ENCODE measurements at places on chromosomes 4 and X. TPM values are rescaled to one million over a fixed set of nuclear protein-coding genes. Genes with fewer than 3 reads are reported as not detected.
A peak's percentile ranks its signal among the peaks of the same experiment; 100 is the strongest.

- no peaks in the 10 kb centered on the region for H3K27me3 ChIP-seq
- H3K4me3 ChIP-seq = no peak overlapping the region
Measured at GRCh38 chrX:139495324-139495723, 35.2 kb upstream of the F9 start.

The GYPB gene
- total RNA-seq = not detected

DNA sequence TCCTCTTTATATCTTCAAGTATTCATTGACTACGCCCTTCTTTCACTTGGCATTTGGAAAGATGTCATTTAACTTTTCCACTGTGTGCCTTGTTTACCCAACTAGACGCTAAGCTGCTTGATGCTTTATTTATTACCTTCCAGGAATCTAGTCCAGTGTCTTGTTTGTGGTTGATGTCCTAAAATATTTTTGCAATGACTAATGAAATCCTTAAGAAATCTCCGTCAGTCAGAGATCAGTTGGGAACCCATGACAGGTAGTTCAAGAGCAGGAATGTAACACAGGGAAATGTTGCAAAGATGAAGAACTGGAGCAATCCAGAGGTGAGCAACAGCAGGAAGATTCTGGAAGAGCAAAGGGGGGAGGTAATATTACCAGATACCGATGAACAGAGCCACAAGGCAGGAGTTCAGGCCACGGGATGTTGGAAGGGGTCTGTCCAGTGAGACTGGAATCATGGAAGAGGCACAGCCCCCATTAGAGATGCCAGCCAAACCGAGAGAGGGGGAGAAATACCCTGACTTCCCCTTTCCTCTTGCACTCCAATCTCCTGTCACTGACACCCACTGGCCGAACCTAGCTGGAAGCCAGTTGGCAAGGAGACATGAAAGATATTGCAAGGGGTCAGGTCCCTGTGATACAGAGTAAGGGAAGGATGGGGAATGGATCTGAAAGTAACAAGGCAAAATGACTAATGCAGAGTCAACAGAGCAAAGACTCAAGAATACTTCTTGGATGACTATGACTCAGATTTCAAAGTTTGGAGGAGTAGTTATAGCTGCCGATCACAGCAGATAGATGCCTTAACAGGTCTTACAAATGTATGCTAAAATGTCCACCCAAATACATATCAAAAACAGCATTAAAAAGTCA, 62.7 kb upstream of the PHKA2 start:
- no peak overlapping the region for H3K4me3 ChIP-seq
- no peak overlapping the region for H3K27ac ChIP-seq
- H3K27me3 ChIP-seq = no peaks in the 10 kb centered on the region
- no peaks in the 10 kb centered on the region for H3K4me1 ChIP-seq
- H3K36me3 ChIP-seq = no peaks in the 10 kb centered on the region

DNA sequence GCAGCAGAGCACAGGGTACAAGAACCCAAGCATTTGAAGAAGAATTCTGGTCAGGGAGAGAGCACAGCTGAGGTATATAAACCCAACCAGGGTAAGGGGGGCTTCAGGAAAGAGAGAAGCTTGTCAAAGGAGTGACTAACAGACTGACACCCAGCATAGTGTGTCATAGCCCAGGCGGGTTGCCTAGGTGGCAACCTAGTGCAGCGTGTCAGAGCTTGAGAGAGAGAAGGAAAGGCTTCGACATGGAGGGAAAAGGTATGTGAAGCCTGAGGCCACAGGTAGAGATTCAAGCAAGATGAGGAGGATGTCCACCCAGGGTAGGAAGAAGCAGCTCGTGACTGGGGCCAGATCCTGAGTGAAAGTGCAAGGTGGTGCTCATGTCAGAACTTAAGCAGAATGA, 8.5 kb upstream of the ANTXR2 start:
- H3K27ac ChIP-seq = no peak overlapping the region
- no peaks in the 10 kb centered on the region for H3K4me1 ChIP-seq
- H3K4me3 ChIP-seq = no peak overlapping the region
- DNase-seq = no peak
- peaks cover 5% of the 10 kb centered on the region for H3K27me3 ChIP-seq

GRCh38 chr4:14046642-14047041, 419.1 kb upstream of the BOD1L1 start:
- no peak overlapping the region for H3K27ac ChIP-seq
- DNase-seq = no peak
- H3K27me3 ChIP-seq = no peaks in the 10 kb centered on the region
- H3K4me3 ChIP-seq = no peak overlapping the region

The ABLIM2 gene
- total RNA-seq = 2.6 TPM

The PRKG2 gene
- 3.6 TPM for total RNA-seq

- H3K4me1 ChIP-seq = no peaks in the 10 kb centered on the region
- H3K36me3 ChIP-seq = no peaks in the 10 kb centered on the region
- no peak overlapping the region for H3K4me3 ChIP-seq
- H3K27me3 ChIP-seq = no peaks in the 10 kb centered on the region
- no peak for DNase-seq
- no peak overlapping the region for H3K27ac ChIP-seq
Measured at GRCh38 chr4:130238121-130238520, 1142.2 kb downstream of the C4orf33 start.

GRCh38 chr4:98728871-98729270, 70.5 kb upstream of the TSPAN5 start:
- H3K27ac ChIP-seq = no peak overlapping the region
- peaks cover 3% of the 10 kb centered on the region for H3K4me1 ChIP-seq
- peaks cover 15% of the 10 kb centered on the region for H3K36me3 ChIP-seq
- DNase-seq = no peak

DNA sequence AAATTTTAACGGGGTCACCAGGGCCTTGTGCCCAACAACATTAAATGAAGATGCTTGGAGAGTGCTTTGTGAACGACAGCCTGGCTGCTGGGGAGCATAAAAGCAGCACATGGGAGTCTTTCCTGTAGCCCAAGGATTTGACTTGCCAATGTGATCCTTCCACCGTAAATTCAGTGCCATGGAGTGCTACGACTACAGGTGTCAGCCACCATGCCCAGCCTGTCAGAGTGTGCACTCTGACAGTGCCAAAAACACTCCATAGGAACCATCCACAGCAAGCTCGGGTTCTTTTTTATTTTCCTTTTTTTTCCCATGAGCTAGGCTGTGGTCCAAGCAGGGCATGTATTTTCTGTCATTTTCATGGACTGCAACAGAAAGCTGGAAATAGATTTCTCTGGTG, 156.9 kb downstream of the NLGN4X start:
- no peak for DNase-seq
- no peak overlapping the region for H3K27ac ChIP-seq
- peaks cover 2% of the 10 kb centered on the region for H3K36me3 ChIP-seq
- no peak overlapping the region for H3K4me3 ChIP-seq

DNA sequence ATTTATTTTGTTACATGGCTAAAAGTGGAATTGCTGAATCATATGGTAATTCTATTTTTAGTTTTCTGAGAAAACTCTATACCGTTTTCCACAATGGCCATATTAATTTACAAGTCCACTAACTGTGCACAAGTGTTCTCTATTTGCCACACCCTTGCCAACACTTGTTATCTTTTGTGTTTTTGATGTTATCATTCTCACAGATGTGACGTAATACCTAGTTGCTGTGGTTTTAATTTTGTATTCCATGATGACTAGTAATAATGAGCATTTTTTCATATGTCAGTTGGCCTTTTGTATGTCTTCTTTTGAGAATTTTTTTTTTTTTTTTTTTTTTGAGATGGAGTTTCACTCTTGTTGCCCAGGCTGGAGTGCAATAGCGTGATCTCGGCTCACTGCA, 164.2 kb upstream of the SPANXN4 start:
- DNase-seq = no peak
- no peaks in the 10 kb centered on the region for H3K27me3 ChIP-seq

DNA sequence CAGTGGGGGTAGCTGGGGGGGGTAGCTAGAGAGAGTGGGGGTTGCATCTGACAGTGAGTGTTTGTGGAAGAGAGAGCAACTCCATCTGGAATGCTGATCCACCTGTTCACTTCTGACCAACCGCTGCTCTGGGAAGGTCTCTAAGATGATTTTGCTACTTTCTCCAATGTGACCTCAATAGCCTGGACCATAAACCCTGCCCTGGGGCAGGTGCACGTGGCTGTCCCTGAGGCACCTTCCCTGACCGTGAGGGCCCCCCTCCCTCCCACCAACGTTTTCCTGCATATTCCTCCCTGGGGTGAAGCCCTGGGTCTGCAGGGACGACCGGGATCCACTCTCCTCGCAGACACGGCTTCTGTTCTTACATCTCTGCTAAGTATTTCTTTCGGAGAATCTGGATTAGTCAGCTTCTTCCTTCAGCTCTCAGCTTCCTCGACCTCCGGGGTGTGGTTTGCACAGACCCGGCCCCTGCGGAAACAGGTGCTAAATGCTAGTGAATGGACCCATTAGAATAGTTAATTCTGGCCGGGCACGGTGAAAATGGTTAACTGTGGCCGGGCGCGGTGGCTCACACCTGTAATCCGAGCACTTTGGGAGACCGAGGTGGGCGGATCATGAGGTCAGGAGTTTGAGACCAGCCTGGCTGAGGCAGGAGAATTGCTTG, 21.4 kb upstream of the PLCXD1 start:
- peak overlapping the region; percentile 34 for H3K4me3 ChIP-seq
- H3K4me1 ChIP-seq = peaks cover 10% of the 10 kb centered on the region
- H3K27me3 ChIP-seq = no peaks in the 10 kb centered on the region
- H3K36me3 ChIP-seq = no peaks in the 10 kb centered on the region
- DNase-seq = no peak

- no peaks in the 10 kb centered on the region for H3K36me3 ChIP-seq
- H3K4me3 ChIP-seq = no peak overlapping the region
- H3K4me1 ChIP-seq = 0 out of 2 replicates have a peak, but pooled peaks cover 2% of the 10 kb centered on the region
- DNase-seq = no peak
- H3K27me3 ChIP-seq = peaks cover 15% of the 10 kb centered on the region
Measured at GRCh38 chrX:153511784-153512500, 5.5 kb upstream of the ATP2B3 start.

Data from WTC11 (cell line).